CD8-positive, alpha-beta memory T cell (primary cell): ENCODE measurements at places on chromosomes 16 and 17. TPM values are rescaled to one million over a fixed set of nuclear protein-coding genes. Genes with fewer than 3 reads are reported as not detected.

The MT1M gene
- not detected for total RNA-seq

The KRT33A gene
- not detected for total RNA-seq

The TMEM100 gene
- total RNA-seq: not detected

GRCh38 chr17:11372692-11373091, 131.7 kb downstream of the SHISA6 start:
- no peak overlapping the region for H3K27ac ChIP-seq
- H3K36me3 ChIP-seq: no peaks in the 10 kb centered on the region
- H3K4me3 ChIP-seq: no peak overlapping the region
- DNase-seq: no peak

GRCh38 chr16:3017794-3018506, at the start of gene CLDN6:
CLDN6 (minus strand) TSS chr16:3018183; CDS start chr16:3016021, 2,162 bp downstream.
- no peaks in the 10 kb centered on the region for H3K27me3 ChIP-seq
- no peaks in the 10 kb centered on the region for H3K36me3 ChIP-seq
- DNase-seq: no peak
- H3K27ac ChIP-seq: no peak within 1 kb of the TSS

DNA sequence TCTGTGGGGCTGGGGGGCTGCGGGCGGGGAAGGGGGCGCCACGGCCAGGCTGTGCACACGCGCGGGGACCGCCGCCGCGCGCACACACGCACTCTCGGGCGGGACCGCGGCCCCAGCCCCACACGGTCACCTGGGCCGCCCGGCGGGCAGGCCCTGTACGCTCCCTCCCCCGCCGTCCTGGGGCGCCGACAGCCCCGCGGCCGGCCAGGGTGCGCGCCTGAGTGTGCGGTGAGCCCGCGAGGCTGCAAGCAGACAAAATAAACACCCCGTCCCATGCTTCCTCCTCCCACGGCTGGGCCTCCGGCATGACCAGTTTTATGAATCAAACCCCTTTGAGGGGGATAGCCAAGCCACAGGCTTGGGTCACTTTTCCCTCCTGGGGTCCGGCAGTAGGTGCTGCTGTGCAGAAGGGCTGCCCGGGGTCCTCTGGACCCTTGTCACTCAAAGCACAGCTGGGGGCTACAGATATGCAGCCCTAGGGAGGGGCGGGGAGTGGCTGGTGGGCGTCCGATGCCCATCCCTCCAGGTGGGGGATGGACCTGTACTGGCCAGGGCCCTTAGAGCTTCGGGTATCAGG, 441 bp downstream of the VASN start:
- peak overlapping the region; percentile 18 for H3K27ac ChIP-seq
- peaks cover 5% of the 10 kb centered on the region for H3K36me3 ChIP-seq
- H3K27me3 ChIP-seq: no peaks in the 10 kb centered on the region
- peak overlapping the region; percentile 60 for H3K4me3 ChIP-seq
- H3K4me1 ChIP-seq: peaks cover 18% of the 10 kb centered on the region

GRCh38 chr16:5479926-5480325, 382.3 kb upstream of the EEF2KMT start:
- H3K27ac ChIP-seq: no peak overlapping the region
- H3K27me3 ChIP-seq: no peaks in the 10 kb centered on the region
- DNase-seq: no peak
- H3K36me3 ChIP-seq: no peaks in the 10 kb centered on the region

DNA sequence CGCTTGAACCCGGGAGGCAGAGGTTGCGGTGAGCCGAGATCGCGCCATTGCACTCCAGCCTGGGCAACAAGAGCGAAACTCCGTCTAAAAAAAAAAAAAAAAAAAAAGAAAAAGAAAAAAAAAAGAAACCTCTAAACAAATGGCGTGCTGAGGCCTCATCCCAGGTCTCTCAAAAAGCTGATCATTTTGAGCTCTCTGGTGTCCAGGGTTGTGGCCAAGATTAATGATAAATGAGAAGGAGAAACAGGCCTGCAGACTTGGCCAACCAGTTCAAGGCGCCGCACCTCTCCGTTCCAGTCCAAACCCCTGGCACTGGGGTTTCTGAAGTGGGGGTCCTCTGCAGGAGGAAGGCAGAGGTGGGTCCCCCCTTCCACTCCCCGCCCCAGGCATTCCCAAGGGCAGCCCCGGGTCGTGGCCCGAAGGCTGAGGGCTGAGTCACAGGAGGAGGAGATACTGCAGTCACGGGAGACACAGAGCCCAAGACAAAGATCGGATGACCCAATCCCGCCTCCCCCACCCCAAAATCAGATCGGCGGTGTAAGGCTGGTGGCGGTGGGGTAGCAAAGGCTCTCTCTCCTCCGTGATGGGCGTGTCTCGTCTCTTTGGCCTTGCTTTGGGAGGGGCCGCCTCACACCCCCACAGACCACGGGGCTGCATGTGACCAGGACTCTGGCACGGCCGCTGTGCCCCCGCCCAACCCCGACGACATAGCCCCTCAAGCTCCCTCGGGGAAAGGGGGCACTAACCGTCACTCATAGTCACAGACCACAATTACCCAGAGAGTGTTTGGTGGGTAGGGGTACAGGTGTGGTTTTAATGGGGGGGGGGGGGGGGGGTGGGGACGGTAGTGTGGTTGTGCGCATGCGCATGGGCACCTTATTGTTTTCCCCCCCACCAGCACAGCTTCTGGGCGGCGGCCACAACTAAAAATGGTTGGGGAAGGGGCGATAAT, 1.1 kb downstream of the VAT1 start:
- peak overlapping the region; percentile 47 for H3K27ac ChIP-seq
- peak overlapping the region; percentile 73 for H3K4me3 ChIP-seq
- H3K4me1 ChIP-seq: peaks cover 23% of the 10 kb centered on the region
- no peaks in the 10 kb centered on the region for H3K27me3 ChIP-seq
- no peaks in the 10 kb centered on the region for H3K36me3 ChIP-seq

DNA sequence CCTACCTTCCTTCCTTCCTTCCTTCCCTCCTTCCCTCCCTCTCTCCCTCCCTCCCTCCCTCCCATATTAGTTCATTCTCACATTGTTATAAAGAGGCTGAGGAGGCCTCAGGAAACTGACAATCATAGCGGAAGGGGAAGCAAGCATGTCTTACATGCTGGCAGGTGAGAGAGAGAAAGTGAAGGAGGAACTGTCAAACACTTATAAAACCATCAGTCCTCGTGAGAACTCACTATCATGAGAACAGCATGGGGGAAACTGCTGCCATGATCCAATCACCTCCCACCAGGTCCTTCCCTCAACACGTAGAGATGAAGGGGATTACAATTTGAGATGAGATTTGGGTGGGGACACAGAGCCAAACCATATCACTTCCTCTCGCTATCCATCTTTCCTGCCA, 281.6 kb upstream of the FOXF1 start:
- H3K27ac ChIP-seq: no peak overlapping the region
- no peak for DNase-seq

DNA sequence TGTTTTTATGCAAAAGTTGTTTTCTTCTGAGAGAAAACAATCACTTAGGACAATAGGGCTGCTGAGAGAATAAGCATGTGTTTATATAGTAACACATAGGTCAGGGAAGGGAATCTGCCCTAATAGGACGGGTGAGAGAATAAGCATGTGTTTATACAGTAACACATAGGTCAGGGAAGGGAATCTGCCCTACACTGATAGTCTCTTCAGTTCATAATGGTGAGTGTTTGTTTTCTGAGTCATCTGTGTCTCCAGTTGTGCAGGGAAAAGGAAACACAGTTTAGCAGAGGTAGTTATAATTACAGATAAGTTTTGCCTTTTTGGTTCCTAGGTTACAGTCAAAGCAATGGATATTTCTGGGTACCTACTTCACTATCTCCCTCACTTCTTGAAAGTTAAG, 252.3 kb upstream of the CA10 start:
- no peak overlapping the region for H3K4me3 ChIP-seq
- H3K4me1 ChIP-seq: no peaks in the 10 kb centered on the region
- H3K27me3 ChIP-seq: no peaks in the 10 kb centered on the region
